Stimulated activated CD4-positive, alpha-beta T cell treated with anti-CD3 and anti-CD28 coated beads, Interleukin-4, amount 100 ng/mL, for 4 hours (primary cell): ENCODE measurements at places on chromosomes 4 and X.

DNA sequence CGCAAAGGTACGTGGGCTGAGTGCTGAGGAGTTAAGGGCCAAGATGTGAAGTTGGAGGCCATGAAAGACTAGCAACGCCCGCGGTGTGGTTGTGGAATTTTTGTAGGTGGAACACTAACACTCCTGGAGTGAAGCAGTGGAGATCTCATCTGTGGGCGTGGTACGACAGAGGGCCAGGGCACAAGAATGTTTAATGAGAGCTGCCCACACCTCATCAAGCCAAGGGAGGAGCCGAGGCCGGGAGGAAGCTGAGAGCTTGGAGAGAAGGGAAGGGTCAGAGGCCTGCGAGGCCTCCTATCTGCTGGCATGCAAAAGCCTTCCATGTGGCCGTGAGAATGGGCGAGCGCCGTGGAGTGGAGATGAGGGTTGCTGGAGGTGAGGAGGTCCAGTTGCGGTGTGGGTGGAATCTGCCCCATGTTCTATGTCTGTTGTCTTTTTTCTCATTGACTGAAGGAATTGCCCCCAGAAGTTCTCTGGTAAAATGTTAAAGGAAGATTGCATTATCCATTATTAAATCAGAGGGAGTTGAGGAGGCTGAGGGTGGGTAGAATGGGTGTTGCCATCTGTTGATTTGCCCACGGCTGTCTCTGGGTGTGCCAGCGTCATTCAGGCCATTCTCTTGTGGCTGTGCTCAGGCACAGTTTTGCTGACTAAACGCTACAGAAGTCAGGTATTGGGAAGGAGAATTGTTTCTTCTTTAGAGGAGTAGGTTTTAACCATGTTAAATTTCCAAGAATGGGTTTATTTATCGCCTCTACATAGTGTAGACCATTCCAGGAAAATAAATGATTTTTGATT lies 19.8 kb downstream of the SNX25 start:
- DNase-seq: no peak

- DNase-seq: no peak
Measured at GRCh38 chrX:68659786-68660185, 12.3 kb downstream of the STARD8 start.

- DNase-seq: no peak
Measured at GRCh38 chrX:8939322-8939721, 94.6 kb downstream of the FAM9B start.

- DNase-seq: no peak
Measured at GRCh38 chr4:177064116-177064515, 245.6 kb upstream of the NEIL3 start.

DNA sequence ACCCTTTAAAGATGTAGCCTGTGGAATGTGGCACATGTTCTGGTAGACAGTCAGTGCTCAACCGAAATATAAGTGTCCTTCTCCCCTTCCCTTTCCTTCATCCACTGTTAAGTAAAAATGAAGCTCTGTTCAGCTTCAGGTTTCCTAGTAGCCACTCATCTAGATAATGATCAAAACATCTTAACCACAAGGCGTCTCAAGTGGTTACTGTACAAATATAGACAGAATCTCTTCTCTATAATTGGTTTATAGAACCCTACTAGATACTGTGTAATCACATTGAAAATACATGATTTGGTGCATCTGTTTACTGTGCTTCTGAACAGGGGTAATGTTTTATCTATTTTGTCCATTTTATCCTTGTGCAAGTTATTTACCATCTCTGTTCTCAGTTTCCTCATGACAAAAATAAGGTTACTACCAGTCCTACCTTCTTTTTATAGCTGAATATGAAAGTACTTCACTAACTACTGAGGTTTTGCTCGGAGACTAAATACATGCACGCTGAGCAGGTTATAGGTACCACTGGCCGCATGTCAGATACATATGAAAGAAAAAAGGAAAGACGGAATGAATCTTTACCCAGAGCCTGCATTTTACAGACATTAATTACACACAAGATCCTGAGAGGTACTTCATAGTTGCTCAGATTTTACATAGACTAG lies 20.3 kb upstream of the SLC25A4 start:
- no peak for DNase-seq

DNA sequence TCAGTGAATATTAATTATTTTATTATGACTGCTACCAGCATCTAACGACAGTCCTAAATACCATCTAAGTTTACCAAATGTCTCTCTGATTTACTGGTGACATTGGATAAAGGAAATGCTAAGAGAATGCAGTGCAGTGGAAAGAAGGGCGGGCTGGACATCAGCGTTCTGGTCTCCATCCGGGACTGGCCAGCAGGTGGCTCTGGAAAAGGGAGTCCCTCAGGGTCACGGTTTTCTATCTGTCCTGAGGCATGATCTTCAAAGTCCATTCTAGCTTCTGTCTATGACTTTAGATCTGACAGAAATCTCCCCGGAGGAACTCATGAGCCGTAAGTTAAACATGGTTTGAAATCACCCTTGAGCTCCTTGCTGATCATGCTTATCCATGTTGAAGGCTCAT lies 3.3 kb downstream of the TRIM2 start:
- no peak for DNase-seq

DNA sequence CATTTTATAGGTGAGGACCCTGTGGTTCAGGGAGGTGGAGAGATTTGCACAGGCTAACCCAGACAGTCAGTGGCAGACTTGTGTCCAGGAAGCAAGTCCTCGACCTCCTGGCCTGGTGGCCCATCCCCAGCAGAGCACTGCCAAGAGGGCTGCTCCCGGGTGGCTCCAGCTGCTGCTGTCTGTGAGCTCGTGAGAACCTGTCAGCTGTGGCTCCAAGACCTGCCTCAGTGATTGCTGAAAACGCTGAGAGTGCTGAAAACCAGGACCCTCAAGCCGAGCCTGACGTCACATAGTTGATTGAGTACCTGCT lies 74.2 kb downstream of the RTL9 start:
- no peak for DNase-seq

DNA sequence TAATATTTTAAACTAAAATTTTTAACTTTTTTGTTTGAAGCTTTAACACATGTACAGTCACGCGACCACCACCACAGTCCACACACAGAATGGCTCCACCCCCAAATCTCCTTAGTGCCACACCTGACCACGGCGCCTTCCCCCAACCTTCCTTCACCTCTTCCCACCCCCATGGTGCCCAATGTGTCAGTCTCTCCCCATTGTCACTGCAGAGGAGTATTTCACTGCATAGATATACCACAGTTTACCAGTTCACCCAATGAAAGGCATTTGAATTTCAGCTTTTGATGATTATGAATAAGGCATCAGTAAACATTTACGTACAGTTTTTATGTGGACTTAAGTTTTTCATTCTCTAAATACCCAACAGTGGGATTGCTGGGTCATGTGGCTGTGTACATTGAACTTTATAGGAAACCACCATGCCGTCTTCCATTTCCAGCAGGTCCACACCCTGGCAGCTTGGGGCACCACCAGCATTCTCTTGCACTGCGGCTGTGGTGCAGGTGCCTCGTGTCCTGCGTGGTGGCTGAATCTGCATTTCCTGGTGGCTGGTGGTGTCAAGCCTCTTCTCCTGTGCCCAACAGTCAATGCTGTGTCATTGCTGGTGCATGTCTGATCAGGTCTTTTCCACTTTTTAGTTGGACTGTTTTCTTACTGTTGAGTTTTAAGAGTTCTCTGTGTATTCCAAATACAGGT lies 49.0 kb downstream of the CPLX1 start:
- DNase-seq: no peak

- DNase-seq: no peak
Measured at GRCh38 chr4:126568652-126569570, 1063.8 kb upstream of the INTU start.

- DNase-seq: no peak
Measured at GRCh38 chr4:110840221-110840654, 217.4 kb upstream of the PITX2 start.

- DNase-seq: no peak
Measured at GRCh38 chrX:17596061-17596460, 141.2 kb upstream of the SCML1 start.

DNA sequence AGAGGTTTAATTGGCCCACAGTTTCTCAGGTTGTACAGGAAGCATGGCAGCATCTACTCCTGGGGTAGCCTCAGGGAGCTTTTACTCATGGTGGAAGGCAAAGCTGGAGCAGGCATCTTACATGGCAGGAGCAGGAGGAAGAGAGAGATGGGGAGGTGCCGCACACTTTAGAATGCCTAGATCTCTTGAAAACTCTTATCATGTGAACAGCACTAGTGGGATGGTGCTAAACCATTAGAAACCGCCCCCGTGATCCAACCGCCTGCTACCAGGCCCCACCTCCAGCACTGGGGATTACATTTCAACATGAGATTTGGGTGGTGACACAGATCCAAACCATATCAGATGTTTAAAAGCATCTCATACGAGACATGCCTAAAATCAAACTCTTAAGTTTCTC lies 41.6 kb upstream of the SCOC start:
- DNase-seq: no peak

DNA sequence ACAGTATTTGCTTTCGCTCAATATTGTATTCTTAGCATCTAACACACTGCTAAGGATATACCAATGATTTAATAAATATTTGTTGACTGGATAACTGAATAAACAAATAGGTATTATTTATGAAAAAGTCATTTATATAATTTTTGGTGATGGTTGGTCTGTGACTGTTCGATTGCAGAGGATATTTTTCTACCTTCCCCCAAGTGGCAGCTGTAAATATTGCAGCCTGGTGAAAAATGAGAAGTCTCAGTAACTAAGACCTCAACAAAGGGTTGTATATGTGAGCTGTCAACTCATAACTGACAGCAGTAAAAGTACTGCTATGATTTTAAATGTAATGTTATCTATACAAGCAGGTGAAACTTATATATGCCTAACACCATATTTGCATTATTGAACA lies 36.0 kb downstream of the HTR2C start:
- no peak for DNase-seq

- DNase-seq: no peak
Measured at GRCh38 chrX:118286066-118286762, 59.7 kb upstream of the WDR44 start.

DNA sequence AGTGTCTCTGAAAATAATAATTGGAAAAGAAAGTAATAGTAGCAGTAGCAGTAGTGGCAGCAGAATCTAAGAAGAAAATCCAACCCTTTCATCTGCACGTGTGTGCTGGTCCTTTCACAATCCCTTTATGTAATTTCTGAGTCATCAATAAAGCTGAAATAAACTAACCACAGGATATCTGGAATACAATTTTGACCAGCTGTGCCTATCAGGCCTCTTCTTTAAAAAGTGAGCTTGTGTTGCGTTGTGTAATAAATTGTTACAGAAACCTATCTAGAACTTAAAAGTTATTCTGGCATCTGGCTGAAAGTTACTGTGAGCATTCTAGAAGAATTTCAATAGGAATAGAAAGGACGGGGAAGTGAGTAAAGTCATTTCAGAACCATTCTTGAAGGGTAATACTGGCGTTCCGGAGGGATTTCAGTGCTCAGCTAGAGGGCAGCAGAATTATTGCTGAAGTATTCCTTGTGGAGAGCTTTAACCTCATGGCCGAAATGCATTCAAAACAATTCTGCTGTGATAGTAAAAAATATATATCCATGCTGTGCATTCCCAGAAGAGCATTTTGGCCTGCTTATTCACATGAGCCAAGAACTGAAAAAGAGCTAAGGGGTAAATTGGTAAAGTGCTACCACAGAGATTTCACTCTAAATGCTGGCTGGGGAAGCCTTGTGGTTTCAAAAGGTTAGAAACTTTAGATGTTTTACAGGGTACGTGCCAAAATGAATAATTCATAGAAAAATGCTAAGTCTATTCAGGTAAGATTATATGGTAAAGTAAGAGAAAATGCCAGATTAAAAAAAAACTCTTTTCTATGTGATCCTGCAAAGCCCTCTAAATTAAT lies 260.6 kb downstream of the NKX6-1 start:
- no peak for DNase-seq

DNA sequence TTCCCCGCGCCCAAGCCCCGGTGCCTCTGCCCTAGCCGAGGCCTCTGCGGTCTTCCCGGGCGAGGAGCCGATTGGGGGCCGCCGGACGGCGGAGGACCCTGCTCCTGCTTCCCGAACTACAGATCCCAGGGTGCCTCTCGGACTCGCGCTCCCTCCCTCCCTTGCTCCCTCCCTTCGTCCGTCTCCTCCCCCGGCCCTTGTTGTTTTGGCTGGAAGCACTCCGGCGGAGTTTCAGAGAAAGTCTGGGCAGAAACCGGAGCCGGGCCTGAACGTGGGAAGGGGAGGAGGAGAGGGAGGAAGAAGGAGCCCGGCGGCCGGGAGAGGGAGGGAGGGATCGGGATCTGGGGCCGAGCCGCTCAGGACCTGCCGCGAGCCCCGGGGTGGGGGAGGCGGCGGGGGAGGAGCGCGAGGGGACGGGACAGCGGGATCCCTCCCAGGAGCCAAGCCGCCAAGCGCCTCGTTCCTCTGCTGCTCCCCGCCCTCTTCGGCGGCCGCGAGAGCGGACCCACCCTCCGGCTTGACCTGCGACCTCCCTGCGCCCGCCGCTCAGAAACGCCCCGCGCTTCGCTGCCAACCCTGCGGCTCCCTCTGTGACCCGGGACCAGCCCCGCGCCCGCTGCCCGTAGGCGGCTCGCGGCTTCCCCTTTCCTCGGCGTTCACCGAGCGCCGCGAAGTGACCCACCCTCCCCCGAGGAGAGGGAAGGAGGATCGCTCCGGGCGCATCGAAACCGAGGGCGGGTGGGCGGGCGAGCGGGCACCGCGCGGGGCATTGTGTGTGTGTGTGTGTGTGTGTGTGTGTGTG lies 496 bp upstream of the GAB1 start:
- DNase-seq: no peak

GRCh38 chr4:36652857-36653256 lies 371.4 kb downstream of the DTHD1 start:
- no peak for DNase-seq

- no peak for DNase-seq
Measured at GRCh38 chr4:92362028-92362427, 58.3 kb downstream of the GRID2 start.

- DNase-seq: no peak
Measured at GRCh38 chr4:41281038-41281634, 24.4 kb downstream of the UCHL1 start.

GRCh38 chr4:162366146-162366545 lies 202.3 kb upstream of the FSTL5 start:
- no peak for DNase-seq

DNA sequence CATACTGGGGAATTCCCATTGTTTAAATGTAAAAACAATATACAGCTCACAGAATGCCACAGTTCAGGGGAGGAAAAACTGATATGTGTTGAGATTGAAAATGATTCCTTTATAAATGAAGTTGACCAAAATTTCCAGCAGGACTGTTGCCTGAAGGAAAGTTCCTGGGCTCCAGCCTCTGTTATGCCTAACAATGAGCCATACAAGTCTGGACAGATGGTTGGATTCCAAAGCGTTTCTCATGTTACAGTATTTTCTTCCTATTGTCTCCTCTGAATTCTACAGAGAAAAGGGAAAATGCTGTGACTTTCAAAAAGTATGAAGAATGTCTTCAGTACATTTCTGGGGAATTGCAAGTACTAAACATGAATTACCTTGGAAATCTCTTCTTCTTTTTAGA lies 73.3 kb downstream of the ALPK1 start:
- no peak for DNase-seq
